ENCODE measurements at places on chromosomes 4 and X.

- DNase-seq: no peak
Observed at GRCh38 chr4:124797223-124797622, 84.7 kb upstream of the ANKRD50 start.

GRCh38 chr4:105624530-105624929 is 72.1 kb downstream of the ARHGEF38 start:
- no peak for DNase-seq

GRCh38 chr4:187679450-187679849 is 316.1 kb upstream of the ZFP42 start:
- no peak for DNase-seq

GRCh38 chrX:32987142-32987541 is 224.2 kb downstream of the DMD start:
- DNase-seq: no peak

GRCh38 chrX:21870494-21870893 is 14.7 kb downstream of the YY2 start:
- DNase-seq: no peak

GRCh38 chr4:42122237-42122636 is 30.2 kb downstream of the BEND4 start:
- DNase-seq: no peak

DNA sequence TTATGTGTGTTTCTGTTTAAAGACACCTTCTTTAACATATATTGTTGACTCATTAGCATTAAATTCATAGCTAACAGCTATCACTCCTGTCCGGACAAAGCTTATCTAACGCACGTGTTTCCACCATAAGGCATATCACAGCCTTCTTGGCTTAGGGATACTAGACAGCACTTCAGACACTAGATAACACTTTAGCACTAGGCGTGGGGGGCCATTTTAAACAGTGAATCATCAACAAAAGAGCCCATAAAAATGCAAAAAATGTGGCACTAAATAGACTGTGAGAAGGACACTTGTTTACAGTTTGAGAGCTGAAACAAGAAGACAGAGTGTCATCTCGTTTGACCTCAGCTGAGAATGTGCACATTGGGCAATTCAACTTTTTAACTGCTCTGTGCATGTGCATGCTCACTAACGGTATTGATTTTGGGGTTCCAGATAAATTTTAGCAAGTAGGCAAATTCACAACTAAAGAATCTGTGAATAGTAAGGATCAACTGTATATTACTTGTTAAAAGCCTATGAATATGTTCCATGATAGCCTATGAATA is 58.9 kb upstream of the RAI2 start:
- DNase-seq: no peak

GRCh38 chrX:19382555-19383145 is 38.9 kb downstream of the PDHA1 start:
- peak; percentile 26 for DNase-seq

DNA sequence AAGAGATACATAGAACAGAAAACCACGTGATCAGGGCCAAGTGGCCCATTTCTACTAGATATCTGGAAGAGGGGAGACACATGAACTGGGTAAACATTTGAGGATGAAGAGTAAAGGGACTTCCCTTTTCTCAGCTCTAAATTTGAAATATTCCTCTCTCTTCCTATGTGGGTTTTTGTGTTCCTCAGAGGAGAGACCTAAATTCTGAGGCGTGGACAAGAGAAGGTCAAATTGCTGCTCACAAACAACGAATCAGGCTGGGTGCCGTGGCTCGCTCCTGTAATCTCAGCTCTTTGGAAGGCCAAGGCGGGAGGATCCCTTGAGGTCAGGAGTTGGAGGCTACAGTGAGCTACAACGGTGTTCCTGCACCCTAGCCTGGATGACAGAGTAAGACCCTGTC is 216.0 kb downstream of the PTTG2 start:
- no peak for DNase-seq

Measured in stimulated activated CD8-positive, alpha-beta memory T cell treated with anti-CD3 and anti-CD28 coated beads, Interleukin-7, amount 100 ng/mL, for 24 hours (primary cell).